ENCODE measurements at places on chromosomes 4 and X.

GRCh38 chr4:39354254-39354552 is 12.0 kb downstream of the RFC1 start:
- no peak for DNase-seq

GRCh38 chrX:148930206-148930729 is 429.9 kb downstream of the AFF2 start:
- DNase-seq: no peak

- DNase-seq: no peak
Observed at GRCh38 chr4:141609243-141609642, 27.1 kb upstream of the IL15 start.

DNA sequence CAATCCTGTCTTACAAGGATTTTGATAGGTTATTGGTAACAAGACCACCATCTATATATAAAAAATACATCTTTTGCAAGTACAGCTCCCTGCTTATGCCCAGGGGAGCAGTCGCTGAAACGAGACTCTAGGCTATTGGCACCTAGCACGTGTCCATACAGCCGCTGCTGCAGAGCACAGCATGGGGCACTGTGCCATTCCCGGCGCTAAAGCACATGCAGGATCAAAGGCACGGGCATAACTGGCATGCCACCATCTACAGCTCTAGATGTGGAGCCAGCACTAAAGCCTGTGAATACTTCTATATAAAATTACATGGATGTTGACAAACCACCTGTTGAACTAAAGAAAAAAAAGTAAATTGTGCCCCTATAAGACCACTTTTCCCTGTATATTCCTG is 144.8 kb downstream of the COL25A1 start:
- no peak for DNase-seq

DNA sequence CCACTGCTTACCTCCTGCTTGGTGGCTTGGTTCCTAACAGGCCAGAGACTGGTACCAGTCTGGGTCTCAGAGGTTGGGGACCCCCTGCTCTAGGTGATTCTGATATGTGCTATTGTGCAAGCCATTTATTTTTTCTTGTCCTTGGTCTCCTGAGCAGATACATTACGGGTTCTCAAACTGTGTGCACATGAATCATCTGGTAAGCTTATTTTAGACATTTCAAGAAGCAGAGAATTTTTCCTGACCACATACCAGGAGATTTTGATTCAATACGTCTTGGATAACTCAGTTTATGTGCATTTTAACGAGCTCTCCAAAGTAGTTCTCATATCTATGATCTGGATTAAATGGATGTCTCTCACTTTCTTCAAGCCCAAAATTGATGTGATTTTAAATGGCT is 77.2 kb downstream of the FHIP1A start:
- DNase-seq: no peak

- no peak for DNase-seq
Observed at GRCh38 chr4:118076958-118077766, 42.9 kb downstream of the NDST3 start.

GRCh38 chr4:77126809-77127208 is 30.2 kb upstream of the CCNG2 start:
- no peak for DNase-seq

- no peak for DNase-seq
Observed at GRCh38 chr4:2320152-2320551, 58.2 kb upstream of the MXD4 start.

DNA sequence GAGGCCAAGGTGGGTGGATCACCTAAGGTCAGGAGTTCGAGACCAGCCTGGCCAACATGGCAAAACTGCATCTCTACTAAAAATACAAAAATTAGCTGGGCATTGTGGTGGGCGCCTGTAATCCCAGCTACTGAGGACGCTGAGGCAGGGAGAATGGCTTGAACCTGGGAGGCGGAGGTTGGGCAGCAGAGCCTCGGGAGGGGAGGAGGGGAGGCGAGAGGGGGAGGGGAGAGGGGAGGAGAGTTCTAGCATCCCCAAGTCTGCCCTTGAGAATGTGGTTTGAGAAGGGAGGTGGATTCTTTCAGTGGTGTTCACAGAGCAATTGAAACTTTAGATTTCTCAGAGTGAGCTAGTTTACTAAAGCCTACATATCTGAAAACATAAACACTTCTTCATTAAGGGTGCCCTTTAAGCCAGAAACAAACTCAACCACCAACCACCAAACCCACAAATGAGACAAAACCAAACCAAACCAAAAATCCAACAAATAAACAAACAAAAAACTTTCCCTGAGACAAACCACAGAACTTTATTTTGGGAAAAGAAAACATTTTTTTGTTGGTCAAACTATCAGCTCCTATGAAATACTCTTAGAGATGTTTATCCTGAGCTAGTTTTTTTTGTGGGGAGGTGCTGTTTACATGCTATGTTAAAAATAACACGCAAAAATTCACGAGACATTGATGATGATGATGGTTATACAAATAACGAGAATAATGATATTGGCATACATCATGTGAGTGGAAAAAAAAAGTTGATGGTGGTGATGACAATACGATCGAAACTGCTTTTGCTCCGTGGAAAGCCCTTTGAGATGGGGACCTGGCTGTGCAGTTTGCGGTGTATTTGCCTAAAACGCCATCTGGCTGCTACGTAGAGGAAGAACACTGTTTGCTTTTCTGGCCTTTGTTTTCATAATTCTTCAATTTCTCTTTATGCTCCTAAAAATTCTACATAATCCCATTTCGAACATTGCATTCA is 98.2 kb upstream of the PRKX start:
- no peak for DNase-seq

GRCh38 chr4:82044141-82044993 is 329.4 kb downstream of the HNRNPD start:
- peak; percentile 12 for DNase-seq

GRCh38 chr4:3822230-3822947 is 56.2 kb downstream of the ADRA2C start:
- DNase-seq: no peak

GRCh38 chr4:42570221-42570620 is 86.7 kb downstream of the ATP8A1 start:
- DNase-seq: no peak

GRCh38 chr4:124253080-124253479 is 459.5 kb downstream of the ANKRD50 start:
- DNase-seq: no peak

- no peak for DNase-seq
Observed at GRCh38 chrX:107574711-107575110, 53.6 kb upstream of the PRPS1 start.

DNA sequence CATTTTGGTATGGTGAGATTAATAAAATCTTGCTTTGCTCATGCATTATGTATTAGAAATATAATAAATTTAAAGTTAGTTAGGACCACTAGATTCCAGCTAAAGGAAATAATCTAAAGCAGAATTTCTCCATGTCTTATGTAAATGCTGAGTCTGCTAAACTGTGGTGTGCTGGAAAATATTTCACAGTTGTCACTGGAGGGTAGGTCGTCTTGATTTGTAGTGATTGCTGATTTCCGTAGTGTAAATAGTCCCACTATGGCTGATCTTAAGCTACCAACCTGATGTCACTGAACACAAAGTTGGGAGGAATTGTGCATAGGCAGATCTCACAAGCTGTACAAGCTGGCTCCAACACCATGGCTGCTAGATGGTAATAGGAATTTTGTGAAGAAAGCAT is 133.4 kb upstream of the NR3C2 start:
- no peak for DNase-seq

DNA sequence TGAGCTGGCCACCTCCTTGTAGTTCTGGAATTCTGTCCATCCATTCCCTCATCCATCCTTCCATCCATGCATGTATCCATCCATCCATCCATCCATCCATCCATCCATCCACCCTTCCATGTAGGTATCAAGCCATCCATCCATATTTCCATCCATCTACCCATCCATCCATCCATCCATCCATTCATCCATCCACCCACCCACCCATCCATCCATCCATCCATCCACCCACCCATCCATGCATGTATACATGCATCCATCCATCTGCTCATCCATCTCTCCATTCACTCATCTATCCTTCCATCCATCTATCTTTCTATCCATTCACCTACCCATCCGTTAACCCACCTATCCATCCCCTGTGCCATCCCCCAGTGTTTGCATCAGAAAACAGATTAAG is 153.6 kb upstream of the STX18 start:
- DNase-seq: no peak

GRCh38 chr4:23083391-23083790 is 390.7 kb downstream of the GBA3 start:
- DNase-seq: no peak

GRCh38 chrX:130893356-130894085 is 9.5 kb downstream of the ENOX2 start:
- no peak for DNase-seq

DNA sequence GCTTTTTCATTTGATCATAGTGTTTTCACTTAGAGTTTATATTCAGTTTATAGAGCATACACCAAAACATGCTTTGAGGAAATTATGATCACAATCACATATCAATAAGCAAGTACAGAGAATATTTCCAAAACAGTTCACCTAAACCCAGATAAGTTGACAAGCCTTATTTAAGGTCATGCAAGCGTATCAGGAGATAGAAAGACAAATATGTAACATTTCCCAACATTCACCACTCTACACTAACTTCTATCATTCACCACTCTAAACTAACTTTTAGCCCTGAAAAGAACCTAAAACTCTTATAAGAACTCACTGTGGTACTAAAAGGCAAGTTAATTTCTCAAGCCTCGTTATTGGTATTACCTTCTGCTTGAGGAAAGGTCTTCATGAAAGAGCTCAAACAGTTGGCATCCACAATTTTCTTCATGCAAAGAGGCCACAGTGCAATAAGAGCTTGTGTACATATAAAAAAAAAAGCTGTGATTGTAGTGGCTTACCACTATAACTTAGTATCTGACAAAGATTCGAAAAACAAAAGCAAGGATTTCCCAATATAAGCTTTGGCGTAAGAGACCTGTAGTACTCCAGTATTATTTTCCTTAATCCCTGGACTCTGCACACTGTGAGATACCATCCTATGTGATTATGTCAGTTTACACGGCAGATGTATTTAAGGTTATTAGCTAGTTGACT is 903.3 kb downstream of the STIM2 start:
- DNase-seq: no peak

DNA sequence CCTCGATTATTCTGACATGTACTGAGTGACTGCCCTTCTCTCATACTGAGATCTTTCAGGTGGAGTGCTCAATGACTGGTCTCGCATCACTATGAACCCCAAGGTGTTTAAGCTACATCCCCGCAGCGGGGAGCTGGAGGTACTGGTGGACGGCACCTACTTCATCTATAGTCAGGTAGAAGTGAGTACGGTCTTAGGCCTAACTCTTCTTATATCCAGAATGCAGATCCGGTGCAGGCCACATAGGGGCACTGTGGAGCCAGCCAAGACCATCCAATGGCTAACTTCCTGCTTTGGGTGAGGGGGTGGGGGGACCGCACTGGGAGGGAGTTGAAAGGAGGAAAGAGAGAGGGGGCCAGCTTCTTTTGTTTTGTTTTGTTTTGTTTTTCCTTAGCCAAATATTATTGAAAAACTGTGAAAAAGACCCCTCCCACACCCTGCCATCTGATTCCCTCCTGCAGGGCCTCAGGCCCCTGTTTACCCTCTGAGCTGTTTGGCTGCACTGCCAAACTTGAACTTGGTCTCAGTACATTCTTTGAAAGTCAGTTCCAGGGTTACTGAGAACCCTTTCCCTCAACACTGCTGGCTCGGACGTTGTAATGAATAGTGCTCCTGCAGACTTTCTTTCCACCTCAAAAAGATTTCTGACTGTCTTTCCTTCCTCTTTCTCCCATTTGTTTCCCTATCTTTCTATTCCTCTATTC is 16.2 kb downstream of the AWAT2 start:
- no peak for DNase-seq

DNA sequence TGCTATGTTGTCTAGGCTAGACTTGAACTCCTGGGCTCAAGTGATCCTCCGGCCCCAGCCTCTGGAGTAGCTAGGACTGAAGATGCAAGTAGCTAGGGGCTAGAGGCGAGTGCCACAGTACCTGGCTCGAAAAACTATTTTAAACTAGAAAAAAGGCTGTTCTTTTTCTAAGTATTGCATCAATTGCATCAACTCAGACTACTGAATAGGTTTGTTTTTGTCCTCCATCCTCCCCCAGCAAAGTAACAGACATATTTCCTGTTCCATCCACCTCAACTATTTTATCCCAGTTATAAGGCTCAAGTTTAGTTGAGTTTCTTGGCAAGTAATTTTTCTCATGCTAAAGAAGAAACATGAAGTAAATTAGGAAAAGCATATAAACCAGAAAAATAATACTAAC is 4.1 kb downstream of the SH3RF1 start:
- DNase-seq: no peak

DNA sequence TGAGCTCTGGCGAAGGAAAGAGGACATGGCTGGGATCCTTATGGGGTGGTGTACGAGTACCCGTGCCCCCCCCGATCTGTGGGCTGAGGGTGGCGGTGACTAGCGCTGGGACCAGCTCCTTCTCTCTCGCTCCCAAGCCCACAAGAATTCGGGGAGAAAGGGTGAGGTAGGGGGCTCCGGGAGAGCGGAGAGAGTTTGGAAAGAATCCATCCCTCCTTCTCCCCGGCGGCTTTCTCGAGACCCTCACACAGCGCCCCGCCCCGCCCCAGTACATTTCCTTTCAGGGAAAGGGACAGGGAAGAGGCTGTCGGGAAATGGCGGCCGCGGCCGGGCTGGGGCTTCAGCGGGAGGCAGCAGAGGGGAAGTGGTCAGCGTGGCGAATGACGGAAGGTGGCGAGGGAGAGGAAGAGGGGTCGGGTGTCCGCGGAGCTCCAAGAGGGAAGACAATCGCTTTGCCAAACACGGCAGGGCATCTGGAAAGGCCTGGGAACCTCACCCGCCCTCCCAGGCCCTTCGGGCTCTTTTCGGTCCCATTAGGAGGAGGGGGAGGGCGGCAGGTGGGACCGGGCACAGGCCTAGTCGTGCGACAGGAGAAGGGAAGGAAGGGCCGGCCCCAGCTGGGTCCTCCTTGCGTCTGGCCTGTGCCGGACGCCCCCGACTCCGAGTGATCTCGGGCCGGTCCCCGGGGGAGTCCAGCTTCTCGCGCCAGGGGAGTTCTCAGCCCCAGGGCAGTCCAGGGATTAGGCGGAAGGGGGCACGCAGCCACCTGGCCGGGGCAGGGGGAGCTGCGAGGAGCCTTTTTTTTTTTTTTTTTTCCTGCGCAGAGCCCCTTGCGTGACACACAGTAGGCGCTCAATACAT is 10.2 kb downstream of the HNRNPH2 start:
- DNase-seq: no peak

DNA sequence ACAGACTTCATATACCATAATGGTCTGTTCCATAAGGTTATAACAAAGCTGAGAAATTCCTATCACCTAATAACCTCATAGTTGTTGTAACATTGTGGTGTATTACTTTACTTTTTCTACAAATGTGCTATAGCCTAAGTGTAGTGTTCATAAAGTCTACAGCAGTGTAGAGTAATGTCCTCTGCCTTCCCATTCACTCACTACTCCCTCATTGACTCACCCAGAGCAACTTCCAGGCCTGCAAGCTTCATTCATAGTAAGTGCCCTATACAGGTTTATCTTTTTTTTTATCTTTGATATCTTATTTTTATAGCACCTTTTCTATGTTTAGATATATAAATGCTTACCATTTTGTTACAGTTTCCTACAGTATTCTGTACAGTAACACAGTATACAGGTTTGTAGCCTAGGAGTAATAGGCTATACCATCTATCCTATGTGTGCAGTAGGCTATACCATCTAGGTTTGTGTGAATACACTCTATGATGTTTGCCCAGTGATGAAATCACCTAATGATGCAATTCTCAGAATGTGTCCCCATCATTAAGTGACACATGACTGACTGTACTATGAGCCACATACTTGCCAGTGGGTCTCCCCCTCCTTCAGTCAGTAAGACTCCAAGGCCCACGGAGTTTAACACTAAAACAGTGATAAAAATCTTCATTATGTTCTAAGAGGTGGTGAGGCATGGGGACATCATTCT is 299.9 kb downstream of the UNC5C start:
- DNase-seq: no peak

GRCh38 chr4:132382243-132382642 is 766.9 kb upstream of the PCDH10 start:
- no peak for DNase-seq

Data from kidney epithelial cell (primary cell).